ENCODE measurements at places on chromosomes 3 and 15.

DNA sequence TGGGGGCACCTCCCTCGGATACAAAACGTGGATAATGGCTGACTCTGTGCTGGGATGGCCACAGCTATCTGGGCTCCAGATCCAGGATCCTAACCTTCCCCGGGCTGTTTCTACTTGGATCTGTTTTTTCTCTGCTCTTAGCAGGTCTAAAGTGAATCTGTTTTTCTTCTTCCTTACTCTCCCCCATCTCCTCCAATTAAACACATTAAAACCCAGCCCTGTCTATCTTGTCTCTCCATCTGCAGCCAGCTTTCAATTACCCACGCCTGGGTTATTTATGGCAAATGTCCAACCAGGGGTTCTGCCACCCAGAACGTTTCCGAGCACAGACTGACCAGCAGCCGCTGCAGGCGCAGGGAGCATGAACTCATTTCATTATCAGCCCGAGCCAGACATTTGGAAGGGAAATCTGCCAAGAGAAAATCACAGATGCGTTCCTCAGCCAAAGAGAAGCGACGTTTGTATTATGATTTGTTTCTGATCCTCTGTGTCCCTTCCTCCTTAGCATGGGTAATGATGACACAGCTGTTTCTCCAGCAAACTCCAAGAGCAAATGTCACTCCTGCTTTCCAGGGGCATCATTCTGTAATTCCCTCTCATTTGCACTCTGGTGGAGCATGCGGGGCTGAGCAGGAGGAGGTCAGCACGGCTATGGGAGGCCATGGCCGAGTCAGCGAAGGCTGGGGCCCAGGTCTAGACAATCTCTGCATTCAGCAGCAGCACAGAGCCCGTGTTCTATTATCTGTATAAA lies 42.0 kb downstream of the UMPS start:
- DNase-seq: no peak

GRCh38 chr3:49785565-49786356 lies 581 bp downstream of the IP6K1 start:
- DNase-seq: peak; percentile 15

- DNase-seq: no peak
Measured at GRCh38 chr3:176848431-176849214, 348.7 kb downstream of the TBL1XR1 start.

- DNase-seq: peak; percentile 95
Measured at GRCh38 chr3:108319428-108320082, 23.2 kb downstream of the HHLA2 start.

DNA sequence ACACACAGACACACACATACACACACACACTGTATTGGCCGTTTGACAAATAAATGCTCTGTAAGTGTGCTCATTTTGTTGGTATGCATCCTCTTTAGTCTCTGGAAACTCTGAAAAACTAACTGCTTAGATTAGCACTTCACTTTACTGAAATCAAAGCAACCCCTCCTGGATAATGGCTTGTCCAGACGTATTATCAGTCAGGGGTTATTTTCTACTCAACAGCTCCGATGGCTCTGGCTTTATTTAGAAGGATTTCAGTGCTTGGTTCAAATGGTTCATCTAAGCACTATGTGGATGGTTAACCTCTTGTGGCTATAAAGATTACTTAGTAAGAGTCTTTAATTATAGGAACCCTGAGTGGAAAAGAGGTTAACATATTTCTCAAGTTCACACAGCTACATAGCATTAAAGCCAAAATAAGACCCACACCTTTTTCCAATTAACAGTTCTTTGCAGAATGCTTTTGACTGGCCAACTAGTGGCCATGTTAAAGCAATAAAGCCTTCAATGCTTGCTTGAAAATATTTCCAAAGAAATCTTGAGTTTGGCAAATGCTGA lies 516.1 kb upstream of the NAALADL2 start:
- no peak for DNase-seq

DNA sequence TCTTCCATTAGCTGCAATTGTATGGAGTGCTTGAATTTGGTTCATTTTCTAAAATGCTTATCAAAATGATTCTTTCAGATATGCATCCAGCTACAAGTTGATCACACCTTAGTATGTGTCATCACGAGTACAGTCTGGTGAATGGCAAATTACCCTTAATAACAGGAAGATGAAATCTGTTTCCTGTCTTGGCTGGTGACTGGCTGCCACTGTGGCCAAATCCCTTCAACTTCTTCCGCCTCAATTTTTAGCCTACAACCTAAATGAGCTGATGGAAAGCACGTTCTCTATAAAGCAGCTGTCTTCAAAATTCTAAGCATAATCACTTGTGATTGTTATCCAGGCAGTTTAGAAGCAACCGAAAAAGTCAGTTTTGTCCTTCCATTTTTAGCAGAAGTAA lies 387.1 kb upstream of the NECTIN3 start:
- DNase-seq: no peak

DNA sequence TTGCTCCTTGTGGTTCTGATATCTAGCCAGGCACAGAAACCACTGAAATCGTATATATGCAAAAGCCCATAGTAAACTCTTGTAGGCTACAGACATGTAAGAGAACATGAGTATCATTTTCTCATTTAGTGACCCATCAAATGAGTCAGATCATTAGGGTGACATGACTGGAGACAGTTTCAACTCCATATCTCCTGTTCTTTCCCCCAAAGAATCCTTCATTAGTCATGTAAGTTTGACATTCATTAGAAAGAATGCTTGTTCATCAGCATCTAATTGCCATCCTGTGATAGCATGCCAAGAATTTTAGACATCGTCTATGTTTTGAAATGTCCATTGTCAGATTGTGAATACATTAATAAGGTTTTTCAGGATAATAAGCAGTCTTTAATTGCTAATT lies 264.9 kb upstream of the TPM1 start:
- DNase-seq: no peak

Measured in prostate gland (tissue), 2 donors.